NK-92 treated with Interleukin-12 subunit alpha and Interleukin-12 subunit beta, amount 100 ng/mL, for 24 hours (cell line): ENCODE measurements at places on chromosomes 1 and 21.

DNA sequence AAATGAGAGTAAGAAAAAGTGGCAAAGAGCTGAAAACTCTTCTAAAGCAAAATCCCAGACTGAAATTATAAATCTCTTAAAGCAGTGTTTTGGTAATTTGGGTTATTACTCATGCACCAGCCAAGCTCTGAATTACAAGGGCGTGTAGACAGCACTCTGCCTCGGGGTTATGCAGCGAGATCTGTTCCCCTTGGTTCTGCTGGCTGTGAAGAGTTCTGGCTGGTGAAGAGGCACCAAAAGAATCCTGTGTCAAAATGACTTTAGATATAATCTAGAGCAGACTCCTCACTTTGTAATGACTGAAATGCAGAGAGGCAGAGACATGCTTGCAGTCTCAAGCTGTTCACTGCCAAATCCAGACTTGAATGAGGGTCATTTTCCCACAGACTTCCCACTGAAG lies 461.8 kb upstream of the CXADR start:
- no peak for DNase-seq

GRCh38 chr1:44811234-44811633 lies 2.9 kb downstream of the BTBD19 start:
- no peak for DNase-seq

GRCh38 chr1:67850151-67850551 lies 16.9 kb upstream of the GNG12 start:
- DNase-seq, result no peak

DNA sequence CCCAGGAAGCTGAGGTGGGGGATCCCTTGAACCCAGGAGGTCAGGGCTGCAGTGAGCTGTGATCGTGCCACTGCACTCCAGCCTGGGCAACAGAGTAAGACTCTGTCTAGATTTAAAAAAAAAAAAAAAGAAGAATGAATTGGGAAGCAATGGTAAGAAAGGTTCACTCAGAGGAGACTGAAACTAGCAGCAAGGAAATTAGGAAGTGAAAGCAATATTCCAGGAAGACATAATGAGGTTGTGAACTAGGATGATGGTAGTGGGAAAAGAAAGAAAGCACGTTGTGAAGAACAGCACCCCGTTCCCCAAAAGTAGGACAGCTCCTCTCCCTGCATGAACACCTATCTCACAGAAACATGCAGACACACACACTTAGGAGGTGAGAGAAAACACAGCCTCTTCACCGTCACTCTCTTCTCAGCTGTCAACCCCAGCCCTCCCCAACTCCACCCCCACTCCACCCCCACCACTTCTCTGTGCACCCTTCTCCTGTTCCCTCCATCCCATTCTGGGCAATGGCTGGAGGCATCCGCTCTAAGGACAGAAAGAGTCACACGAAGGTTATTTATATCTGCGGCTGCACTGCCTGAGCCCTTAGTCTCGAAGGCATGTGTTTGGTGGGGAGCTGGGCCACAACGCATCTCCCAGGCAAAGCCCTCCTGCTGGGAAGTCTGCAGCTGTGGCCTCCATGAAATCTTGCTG lies 101.8 kb upstream of the LPGAT1 start:
- no peak for DNase-seq

DNA sequence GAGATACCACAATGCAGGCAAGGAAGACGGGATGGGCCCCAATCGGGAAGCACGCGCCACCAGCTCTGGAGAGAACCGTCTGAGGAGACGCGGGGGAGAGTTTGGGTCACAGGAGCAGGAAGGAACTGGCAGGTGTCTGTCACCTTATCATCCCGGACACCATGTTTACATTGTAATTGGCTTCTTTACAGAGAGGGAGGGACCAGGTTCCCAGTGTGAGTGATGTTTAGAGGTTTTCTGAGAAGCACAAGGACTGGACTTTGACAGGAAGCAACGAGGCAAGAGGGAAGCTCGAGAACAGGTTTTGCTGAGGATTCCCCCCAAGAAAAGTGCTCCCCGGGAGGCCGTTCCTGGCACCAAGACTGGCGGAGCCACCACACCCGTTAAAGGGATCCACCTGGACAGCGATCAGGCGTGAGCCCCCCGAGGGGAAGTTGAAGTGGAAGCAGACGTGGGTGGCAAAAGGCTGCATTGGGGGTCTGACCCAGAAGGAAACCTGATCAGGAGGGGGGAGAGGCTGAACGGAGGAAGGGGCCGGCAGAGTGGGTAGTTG lies 957 bp downstream of the EPS15 start:
- peak; percentile 38 for DNase-seq

DNA sequence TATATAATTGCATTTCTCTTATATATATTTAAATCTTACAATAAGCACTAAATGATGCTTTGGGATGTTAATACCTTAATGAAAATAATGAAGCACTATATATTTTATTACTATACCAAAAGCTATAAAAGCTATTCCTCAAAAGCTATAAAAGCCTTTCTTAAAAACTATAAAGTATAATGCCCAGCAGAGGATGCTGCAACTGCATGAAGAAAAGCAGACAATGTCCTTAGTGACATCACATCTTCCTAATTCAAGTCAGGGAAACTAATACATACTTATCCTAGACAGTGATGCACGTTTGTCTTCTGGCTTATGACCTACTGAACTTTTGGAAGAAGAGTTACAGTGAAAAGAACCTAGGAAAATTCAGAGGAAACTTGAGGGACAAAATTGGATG lies 13.6 kb upstream of the C1orf185 start:
- DNase-seq, result no peak

DNA sequence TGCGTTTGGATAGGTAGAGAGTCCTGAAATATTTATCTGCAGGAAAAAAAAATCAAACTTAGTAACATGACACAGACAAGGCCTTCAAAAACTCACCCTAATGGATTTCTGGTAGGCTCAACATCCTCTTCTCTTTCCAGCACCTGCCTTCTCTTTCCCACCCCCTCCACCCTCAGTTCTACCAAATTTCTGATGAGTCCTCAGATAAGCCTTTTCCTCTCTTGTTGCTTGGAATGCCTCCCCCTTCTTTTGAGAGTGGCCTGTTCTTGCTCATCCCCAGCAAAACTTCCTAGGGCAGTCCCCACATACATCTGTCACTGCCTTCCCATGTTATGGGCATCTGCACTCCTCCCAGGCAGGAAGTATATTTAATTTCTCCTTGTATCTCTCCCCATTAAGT lies 7.6 kb upstream of the LBR start:
- DNase-seq, result no peak

DNA sequence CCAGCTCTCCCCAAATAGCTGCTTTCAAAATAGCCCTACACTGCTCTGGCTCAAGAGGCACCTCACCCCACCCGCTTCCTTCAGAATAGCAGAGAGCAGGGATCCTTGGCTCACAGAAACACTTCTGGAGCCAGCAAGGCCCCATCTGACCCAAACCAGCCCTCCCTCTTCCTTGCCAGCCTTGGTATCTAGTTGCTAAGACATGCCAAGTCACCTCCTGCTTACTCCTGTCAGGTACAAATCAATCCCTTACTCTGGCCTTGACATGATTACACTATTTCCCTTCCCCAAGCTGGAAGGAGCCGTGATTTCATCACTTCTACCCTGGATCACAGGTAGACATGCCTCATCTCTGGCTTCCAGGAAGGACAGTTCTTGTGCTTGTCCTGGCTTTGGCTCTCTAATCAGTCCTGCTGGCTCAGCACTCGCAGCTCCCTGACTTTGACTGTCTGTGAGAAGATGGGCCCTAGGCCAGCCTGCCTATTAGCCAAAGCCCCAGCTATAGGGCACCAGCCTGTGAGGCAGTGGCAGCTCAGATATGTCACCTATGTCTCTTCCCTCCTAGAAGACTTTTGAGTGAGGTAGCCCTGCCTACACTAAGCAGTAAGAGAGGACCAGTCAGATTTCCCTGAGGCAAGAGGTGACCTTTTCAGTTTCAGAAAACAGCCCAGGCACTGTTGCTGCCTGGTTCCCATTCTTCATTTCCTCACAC lies 8.9 kb upstream of the MUTYH start:
- DNase-seq, result no peak

DNA sequence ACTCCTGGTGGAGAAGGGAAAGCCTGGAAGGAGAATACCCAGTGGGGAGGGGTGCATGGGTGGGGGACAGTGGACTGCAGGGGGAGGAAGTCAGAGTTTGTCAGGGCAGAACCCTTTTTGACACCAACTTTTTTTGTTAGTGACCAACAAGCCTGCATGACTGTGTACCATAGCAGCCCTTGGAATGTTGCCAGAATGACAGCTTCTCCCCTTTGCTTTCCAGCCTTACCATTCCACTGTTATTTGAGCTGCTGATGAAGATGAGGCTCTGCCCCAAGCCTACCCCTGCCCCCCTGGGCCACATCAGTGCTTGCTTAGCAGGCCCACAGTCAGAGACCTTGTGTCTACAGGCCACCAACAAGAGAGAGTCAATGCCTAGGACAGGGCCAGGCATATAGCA lies 341.2 kb downstream of the HHAT start:
- DNase-seq, result no peak

- no peak for DNase-seq
Measured at GRCh38 chr1:151009206-151009587, 948 bp downstream of the PRUNE1 start.

GRCh38 chr21:43817157-43818086 lies 28.0 kb downstream of the RRP1 start:
- DNase-seq, result no peak

DNA sequence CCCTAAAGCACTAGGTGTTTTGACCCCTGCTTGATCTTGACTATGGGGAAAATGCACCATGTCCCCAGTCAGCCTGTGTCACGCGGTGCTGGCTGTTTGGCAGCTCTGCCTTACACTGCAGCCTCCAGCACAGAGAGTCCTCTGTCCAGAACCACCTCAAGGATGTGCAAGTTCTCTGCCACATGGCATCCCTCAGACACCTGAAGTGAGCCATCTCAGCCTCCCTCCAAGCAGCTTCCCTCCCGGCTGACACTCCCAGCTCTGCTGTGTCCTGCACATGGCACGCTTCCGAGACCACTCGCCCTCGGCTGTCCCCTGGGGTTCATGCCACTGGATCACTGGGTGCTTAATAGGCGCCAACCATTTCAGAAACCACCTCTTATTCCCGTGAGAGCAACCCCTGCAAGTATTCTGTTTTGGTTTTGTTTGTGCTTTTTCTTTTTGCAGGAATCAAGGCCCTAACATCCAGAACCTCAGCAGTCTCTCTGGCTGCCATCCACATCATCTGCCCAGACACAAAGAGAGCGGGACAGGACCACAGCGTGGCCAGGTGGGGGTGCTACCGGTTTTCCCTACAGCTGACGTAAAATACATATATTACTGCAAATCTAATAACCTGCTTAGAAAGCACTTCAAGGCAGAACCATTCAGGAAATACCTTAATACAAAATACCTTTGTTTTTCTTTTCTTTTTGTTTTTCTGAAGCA lies 45.7 kb downstream of the CAPZB start:
- no peak for DNase-seq

GRCh38 chr1:62233926-62234450 lies 39.3 kb downstream of the L1TD1 start:
- no peak for DNase-seq

GRCh38 chr1:154871374-154871773 lies 1.3 kb upstream of the KCNN3 start:
- no peak for DNase-seq

GRCh38 chr1:235417086-235417697 lies 50.0 kb downstream of the TBCE start:
- peak; percentile 19 for DNase-seq

DNA sequence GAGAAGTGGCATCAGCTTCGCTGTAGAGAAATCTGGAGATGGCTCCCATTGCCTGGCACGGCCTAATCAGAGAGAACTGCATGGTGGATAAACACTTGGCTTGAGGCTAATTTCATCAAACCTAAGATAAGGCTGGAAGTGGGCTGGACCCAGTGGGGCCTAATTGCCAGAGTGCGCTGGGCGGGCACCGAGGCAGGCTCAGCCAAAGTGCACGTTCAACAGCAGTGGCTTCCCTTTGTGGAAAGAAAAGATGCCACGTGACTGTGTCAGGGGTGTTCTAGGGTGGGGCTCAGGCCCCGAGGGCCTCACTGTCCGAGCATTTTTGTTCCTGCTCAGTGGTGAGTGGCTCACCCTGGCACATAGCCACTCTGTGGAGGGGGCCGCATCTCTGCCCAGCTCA lies 5.8 kb downstream of the PLCH2 start:
- DNase-seq, result no peak

GRCh38 chr1:152112101-152112884 lies 3.0 kb downstream of the TCHH start:
- DNase-seq, result no peak

DNA sequence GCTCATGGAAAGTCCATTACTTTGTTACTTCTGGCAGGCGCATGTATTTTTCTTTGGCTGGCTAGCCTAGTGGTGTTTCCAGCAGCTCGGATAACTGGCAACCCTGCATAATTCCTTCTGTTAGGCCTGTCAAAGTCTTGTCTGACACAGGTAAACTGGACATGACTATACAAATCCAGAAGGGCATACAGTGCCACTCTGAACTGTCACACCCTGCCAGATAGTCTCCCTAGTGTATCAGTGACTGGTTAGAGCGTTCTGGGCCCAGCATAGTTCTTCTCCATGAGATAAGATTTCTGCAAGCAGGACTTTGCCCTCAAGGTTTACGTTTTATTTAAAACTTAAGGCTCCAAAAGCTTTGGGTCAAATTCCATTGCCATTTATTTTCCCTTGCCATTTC lies 177.7 kb upstream of the GORAB start:
- DNase-seq, result no peak

DNA sequence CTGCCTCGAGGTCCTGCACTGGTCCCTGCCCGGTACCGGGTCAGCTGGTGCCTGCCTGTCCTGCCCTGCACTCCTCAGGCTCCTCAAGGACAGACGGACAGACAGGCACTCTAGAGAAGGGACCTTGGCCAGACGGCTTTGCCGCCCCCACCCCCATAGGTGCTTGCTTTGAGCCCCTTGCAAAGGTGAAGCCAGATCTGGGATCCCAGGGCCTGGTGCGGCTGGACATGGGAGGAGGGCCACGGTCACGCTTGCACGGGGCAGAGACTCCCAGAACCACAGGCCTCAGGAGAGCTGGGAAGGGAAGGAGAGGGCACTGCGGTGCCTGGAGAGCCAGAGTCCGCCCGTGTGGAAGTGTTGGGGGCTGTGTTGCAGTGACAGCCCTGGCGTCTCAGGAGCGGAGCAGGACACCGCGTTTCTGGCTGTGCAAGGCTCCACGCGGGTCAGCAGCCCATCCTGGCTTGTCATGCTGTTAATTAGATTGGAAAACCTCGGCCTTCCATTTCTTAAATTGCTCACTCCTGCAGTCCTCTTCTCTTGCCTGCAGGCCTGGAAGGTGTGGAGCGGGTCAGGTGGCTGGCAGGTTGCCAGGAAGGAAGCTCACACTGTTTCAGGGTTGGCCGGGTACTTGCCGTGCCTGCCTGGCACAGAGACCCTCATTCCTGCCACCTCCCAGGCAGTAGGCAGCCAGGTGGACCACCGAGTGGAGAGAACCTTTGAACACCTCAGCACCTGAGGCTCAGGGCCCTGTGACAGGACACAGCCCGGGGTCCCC lies 16.3 kb downstream of the COL18A1 start:
- DNase-seq, result no peak

GRCh38 chr1:75986478-75986877 lies 54.3 kb upstream of the ASB17 start:
- DNase-seq, result no peak

- no peak for DNase-seq
Measured at GRCh38 chr1:189678779-189679178, 798.9 kb downstream of the BRINP3 start.
